ENCODE measurements at places on chromosomes 5 and 9.

DNA sequence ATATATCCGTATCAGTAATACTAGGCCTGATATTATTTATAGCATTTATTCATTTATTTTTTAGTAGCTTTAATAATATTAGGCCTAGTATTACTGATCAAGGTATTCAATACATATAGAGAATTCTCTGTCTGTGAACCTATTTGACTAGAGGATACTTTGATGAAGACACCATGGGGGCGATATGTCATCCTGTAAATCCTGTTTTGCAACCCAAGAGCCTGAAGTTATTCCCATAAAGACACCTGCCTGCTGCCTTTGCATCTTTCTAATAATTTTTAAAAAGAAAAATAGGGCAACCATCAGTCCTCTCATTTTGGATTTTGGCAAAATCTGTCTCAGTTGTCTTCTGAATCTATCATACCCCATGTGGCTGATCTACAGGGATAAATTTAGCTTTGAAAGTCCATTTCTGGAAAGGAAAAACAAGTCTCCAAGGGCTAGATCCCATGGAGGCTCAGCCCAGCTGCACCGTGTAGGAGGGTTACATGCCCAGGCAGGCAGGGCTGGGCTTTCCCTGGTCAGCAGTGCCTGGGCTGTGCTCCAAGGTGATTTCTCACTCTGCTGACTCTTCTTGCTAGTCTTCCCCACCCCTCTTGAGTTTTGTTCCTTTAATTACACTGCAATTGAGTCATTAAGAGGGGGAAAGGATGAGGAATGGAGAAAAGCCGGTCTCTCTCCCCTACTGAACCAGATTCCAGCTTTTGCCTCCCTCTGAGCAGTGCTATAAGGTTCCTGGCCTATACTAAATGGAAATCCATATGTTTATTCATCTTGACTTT, 169.0 kb downstream of the TRIM32 start:
- no peak for DNase-seq

DNA sequence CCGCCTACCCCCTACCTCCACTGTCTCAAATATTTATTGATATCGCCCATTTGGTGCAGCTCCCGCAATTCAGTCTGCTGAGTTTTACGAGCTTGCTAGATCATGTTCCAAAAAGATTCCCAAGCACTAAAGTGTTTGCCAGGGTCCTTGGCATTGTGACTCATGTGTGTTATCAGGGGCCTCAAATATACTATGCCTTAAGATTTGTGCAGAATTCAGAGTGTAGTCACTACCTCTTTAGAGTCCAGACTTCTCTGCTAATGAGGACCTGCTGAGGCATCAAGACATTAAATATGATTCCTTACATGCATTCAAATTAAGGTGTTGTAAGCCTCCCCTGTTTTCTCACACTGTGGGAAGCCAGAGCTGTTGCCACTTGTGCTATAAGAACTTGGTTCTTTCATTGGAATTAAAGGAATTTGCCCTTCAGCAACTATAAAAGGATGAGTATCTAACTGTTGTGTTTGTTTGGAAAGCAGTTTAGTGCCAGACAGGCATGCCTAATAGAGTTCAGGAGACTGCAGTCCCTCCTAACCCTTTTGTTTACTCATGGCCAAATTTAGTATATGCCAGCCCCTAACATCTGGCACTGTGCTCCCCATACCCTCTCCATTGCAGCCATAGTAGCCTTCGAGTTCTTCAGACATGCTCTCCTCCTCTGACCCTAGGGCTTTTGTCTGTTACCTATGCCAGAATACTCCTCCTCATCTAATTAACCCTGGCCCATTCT, 316.4 kb downstream of the NR3C1 start:
- DNase-seq: no peak

- no peak for DNase-seq
Measured at GRCh38 chr9:14482856-14483255, 168.9 kb upstream of the NFIB start.

GRCh38 chr5:150246429-150246828, 43.1 kb downstream of the CAMK2A start:
- no peak for DNase-seq

GRCh38 chr9:95644377-95644776, 127.6 kb upstream of the PTCH1 start:
- no peak for DNase-seq

GRCh38 chr9:19554529-19554928, 145.7 kb downstream of the ACER2 start:
- DNase-seq: no peak

- no peak for DNase-seq
Measured at GRCh38 chr5:180284149-180284548, 7.7 kb downstream of the MAPK9 start.
